ENCODE measurements at places on chromosomes 11 and 22.

GRCh38 chr22:28139961-28140360, 220.9 kb upstream of the PITPNB start:
- no peak for DNase-seq

GRCh38 chr11:19422276-19422675, 181.5 kb upstream of the E2F8 start:
- DNase-seq = no peak

DNA sequence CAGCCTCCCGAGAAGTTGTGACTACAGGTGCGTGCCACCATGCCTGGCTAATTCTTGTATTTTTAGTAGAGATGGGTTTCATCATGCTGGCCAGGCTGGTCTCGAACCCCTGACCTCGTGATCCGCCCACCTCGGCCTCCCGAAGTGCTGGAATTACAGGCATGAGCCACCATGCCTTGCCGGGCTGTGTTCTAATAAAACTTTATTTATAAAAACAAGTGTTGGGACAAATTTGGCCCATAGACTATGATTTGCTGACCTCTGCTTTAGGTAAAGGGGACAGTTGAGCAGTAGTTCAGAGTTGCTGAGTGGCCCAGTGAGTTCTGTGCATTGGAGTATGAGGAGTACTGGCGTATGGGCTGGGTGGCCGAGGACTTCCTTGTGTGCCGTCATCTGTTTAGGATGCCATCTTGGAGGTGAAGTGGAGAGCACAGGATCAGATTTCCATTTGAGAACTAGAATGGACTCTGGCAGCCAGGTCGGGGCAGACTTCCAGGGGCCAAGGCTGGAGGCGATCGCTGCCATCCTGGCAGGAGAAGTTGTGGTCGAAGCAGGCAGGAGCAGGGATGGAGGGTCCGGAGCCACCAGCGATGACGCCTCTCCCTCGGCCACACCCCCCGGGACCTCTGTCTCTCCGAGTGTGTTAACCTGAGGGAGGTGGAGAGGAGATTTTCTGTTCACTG, 43.8 kb downstream of the FBLN1 start:
- DNase-seq = no peak

GRCh38 chr11:35787626-35788025, 125.1 kb downstream of the TRIM44 start:
- no peak for DNase-seq

DNA sequence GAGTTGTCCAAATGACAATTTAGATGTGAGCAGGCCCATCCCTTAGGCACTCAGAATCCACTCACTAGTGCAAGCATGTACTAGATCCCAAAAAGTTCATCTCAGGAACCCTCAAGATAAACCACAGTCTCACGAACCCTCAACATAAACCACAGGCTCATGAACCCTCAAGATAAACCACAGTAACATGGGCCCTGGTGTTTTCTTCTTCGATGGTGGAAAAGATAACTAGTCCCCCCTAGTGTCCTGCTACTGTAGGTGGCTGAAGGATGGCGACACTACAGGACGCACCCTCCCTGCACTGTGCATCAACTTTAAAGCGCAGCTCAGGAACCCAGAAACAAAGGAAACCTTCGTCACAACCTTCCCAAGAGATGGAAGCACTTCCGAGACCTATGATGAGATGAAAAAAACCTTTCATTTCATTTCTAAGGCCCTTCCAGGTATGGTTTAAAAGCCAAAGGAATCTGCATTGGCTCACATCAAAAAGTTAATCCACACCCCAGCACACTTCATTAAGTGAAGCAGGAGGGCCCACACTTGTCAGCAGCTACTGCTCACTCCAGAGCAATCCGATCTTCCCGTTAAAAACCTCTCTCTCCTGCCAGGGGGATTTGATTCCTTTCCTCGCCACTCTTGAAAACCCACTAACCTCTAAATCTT, 2.4 kb downstream of the LARGE1 start:
- DNase-seq = peak; percentile 40

GRCh38 chr22:31377612-31378011, 21.8 kb upstream of the DRG1 start:
- DNase-seq = no peak

GRCh38 chr11:61057615-61058014, 44.7 kb upstream of the CD5 start:
- DNase-seq = no peak

- DNase-seq = no peak
These were observed 84.7 kb upstream of the AKIP1 start for GRCh38 chr11:8826139-8826786.

DNA sequence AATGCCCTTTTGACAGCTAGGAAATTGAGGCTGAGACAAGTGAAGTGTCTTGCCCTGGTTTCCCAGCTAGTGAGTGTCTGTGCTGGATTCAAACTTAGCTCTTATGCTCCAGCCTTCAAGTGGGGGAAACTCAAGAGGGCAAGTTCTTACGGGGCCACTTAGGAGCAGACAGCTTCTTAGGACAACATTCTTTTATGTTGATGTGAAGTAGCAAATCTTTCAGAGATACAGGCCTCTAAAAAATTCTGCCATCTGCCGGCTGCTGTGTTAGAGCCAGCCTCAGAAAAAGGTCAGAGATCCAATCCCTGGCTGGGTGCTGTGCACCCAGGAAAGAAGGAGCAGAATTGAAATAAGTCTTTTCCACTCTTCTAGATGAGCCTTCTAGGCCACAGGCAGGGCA, 26.6 kb downstream of the TIMP3 start:
- DNase-seq = no peak

GRCh38 chr11:113553915-113554314, 78.7 kb upstream of the DRD2 start:
- no peak for DNase-seq

GRCh38 chr11:34161812-34162492, 56.5 kb downstream of the NAT10 start:
- DNase-seq = no peak

DNA sequence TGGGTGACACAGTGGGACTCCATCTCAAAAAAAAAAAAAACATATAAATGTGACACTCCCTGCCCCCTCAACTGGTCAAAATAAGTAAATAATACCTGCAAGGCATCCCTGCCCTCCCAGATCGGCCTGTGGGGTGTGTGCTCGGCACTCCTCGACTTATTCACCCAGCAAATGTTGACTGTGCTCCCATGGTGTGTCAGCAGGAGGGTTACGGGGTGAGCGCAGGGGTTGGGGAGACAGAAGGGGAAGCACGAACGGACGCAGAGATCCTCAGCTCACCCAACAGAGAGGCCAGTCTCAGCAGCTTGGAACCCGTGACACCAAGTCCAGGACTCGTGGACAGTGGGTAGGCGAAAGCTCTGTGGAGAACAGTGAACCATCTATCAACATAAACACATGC, 1.6 kb upstream of the ADM2 start:
- DNase-seq = no peak

- DNase-seq = peak; percentile 89
These were observed 2.1 kb upstream of the MEI1 start for GRCh38 chr22:41697126-41697775.

DNA sequence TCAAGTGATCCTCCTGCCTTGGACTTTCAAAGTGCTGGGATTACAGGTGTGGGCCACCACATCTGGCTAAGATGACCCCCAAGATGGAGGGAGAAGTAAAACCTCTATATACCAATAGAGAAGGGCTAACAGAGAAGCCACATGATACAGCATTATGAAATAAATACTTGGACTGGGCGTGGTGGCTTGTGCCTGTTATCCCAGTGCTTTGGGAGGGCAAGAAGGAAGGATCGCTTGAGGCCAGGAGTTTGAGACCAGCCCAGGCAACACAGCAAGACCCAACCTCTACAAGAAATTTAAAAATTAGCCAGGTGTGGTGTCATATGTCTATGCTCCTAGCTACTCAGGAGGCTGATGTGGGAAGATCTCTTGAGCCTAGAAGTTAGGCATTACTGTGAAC, 61.7 kb downstream of the RAB30 start:
- no peak for DNase-seq

DNA sequence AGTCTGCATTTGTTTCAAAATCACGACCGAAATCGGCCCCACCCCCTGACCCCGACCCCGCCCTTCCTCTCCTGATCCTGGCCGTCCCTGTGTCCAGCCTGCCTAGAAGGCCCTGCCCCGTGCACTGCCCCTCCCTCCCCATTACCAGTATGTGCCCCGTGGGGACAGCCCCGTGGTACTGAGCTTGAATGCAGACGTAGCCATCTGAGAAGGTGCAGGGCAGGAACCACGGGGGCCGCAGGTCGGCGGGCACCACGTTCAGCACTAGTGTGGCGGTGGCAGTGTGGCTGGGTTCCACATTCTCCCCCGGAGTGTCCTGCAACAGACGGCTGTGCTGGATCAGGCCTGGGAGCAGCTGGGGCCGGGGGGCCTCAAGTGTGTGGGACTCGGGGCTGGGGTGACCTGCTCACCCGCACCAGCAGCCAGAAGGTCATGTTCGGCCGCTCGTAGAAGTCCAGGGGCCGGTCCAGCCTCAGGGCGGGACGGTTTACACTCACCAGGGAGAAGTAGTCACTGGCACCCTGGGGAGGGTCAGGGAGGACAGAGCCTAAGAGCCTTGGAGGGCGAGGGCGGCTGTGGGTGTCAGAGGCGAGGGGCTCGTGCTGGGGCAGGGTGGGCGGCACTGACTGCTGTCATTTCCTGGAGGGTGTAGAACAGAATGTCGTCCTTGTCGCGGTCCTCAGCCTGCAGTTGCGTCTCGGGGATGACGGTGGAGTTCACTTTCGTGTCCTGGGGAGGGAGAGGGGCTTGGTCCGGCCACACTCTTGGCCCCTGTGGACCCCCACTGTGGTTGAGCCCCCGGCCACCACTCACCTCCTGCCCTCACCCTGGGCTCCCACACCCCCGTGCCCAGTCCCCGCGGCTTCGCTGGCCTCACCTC, 3.6 kb downstream of the CDHR5 start:
- no peak for DNase-seq

- DNase-seq = no peak
These were observed 393.1 kb downstream of the SOX6 start for GRCh38 chr11:15963266-15963665.

- no peak for DNase-seq
These were observed 65.9 kb upstream of the BIRC3 start for GRCh38 chr11:102251423-102251822.

- DNase-seq = no peak
These were observed 33.1 kb downstream of the TSPAN18 start for GRCh38 chr11:44759743-44760476.

GRCh38 chr11:73248526-73249185, 23.5 kb upstream of the P2RY6 start:
- no peak for DNase-seq

- DNase-seq = no peak
These were observed 51.0 kb upstream of the SEPTIN5 start for GRCh38 chr22:19663286-19663815.

DNA sequence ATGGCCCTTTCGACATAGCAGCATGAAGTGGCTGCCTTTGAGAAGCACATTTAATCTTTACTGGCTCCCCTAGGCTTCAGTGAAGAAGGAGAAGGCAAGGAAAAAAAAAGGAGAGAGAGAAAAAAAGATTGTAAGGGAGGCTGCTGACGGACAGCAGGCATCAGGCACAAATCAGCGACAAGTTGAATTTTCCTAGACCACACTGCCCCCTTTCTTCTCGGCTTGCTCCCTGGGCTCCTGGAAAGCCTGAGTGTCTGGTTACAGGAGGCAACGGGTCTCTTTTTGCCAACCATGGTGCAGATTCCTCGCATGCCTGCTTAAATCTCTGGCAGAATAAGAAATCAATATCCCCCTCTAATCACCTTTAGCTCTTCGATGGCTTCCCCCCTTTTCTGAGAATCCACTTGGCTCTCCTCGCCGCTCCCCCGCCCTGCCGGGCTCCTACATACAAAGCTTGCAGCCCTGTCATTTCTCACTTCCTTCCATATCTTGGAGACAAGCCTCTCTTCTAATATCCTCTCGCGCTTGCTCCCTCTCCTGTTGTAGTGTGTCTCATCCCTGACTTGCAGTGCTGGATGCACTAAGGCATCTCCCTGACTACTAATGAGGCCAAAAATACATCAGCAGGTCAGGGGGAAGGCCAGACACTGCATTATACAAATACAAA, 14.3 kb downstream of the BLID start:
- no peak for DNase-seq

- DNase-seq = no peak
These were observed 1036.0 kb upstream of the CCDC90B start for GRCh38 chr11:84322211-84322610.

DNA sequence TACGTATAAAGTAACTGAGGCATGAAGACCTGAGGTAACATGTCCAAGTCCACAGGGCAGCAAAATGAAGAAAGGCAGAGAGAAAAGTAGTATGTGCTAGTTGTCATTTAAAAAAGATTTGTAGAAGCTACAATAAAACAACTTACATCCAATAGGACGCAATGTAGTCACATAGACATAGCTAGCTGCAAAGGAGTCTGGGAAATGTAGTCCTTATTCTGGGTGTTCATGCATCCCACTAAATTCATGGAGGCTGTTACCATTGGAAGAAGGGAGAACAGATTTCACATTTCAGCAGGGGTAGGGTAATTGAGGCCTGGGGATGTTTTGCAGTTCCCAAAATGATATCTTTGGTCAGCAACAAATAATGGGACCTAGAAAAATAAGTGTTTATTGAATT, 571.4 kb downstream of the MIAT start:
- DNase-seq = no peak

GRCh38 chr11:79419120-79419519, 21.7 kb downstream of the TENM4 start:
- no peak for DNase-seq

- no peak for DNase-seq
These were observed 8.3 kb upstream of the SCGB1D2 start for GRCh38 chr11:62233730-62234129.

DNA sequence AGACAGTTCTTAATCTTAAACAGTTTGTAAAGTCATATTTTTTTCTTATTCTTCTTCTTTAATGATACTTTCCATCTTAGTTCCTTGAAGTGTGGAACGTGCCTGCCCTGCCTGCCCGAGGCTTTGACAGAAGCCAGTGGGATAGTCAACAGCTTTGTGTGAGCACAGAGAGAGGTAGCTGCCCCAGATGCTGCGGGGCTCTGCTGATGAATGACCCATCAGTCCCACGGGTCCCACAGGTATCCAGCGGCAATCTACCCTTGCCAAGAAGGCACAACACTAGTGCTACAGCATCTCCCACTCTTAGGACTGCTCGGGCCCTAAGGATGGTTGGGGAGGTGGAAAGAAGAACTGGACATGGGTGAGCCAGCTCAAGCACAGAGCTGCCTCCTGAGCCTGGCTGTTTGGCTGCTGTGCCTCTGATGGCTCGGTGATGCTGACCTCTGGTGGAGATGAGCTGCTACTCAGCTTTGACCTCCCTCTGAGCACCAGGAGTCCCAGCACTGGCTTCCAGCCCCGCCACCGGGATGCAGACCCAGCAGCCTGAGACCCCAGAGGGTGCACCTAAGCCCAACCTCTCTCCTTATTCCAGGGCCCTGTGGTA, 11.8 kb upstream of the APLNR start:
- peak; percentile 50 for DNase-seq

GRCh38 chr11:10899121-10899830, 41.4 kb upstream of the ZBED5 start:
- no peak for DNase-seq

DNA sequence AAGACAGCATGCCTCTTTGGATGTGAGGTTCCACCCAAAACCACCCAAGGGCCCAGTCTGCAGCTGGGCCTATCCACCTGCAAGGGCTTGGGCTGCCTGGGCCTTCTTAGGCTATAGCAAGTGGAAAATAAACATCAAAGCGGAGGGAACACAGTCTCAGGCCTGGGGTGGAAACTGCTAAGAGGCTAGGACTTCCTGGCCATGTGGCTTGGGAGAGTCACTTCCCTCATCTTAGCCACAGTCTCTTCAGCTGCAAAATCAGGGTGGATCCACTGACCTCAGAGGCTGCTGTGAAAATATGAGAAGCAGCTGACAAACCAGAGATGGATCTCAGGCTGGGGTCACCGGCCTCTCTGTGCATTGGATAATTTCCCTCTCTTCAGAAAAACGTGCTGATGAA, 30.6 kb upstream of the TFIP11 start:
- no peak for DNase-seq

- no peak for DNase-seq
These were observed 17.5 kb upstream of the ACCSL start for GRCh38 chr11:44029977-44030911.
